Sigmoid colon (tissue), 7 donors: ENCODE measurements at places on chromosomes 1 and 21. TPM values are rescaled to one million over a fixed set of nuclear protein-coding genes. Genes with fewer than 3 reads are reported as not detected.

The TMEM269 gene
- total RNA-seq = not detected

- DNase-seq = no peak
Measured at GRCh38 chr1:29875557-29876028, 639.3 kb downstream of the PTPRU start.

- DNase-seq = no peak
Measured at GRCh38 chr21:29657240-29657989, 282.4 kb downstream of the GRIK1 start.

- DNase-seq = no peak
Measured at GRCh38 chr1:18400347-18401102, 80.2 kb upstream of the KLHDC7A start.

DNA sequence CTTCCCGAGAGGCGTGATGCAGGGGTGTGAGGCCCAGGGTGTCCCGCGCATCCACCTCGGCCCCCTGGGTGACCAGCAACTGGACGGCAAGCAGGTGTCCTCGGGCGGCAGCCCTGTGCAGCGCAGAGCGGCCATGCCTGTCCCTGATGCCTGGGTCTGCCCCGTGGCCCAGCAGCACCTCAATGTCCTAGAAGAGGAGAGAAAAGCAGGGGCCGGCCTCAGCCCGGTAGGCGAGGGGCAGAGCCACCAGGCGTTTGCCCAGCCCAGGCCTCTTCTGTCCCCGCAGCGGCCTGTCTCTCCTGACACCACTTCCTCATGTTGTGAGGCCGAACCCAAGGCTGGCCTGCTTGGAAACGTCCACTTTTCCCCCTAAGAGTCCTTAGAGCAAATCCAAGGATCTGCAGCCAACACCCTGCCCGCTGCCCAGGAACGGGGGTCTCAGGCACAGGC is 1.7 kb downstream of the ANKRD65 start:
- no peak for DNase-seq

DNA sequence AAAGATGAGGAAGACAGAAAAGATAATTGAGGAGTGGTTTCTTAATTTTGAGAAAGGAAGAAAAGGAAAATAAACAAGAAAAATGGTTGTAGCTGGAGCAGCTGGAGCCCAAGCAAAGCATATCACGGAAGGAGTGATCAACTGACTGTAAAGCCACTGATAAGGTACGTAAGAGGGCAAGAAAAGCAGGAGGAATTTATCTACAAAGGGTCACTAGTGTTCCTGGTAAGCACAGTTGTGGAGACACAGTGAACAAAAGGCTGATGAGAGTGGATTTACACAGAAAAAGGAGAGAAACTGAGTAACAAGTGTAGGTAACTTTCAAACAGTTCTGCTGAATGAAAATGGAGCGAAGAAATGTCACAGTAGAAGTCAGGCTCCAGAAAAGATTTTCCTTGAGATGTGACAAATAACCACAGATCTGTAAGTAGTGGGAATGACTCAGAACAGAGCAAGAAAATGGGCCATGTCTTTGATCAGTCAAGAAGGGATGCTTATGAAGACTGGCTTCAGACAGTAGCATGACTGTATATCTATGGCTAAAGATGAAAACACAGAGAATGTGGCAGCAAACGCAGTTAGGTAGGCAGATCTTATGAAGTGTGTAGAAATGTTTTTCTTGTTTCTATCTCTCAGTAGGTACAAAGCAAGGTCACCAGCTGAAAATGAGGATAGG is 45.6 kb upstream of the RBM34 start:
- DNase-seq = no peak

GRCh38 chr1:243799908-243800307 is 50.1 kb downstream of the AKT3 start:
- no peak for DNase-seq

DNA sequence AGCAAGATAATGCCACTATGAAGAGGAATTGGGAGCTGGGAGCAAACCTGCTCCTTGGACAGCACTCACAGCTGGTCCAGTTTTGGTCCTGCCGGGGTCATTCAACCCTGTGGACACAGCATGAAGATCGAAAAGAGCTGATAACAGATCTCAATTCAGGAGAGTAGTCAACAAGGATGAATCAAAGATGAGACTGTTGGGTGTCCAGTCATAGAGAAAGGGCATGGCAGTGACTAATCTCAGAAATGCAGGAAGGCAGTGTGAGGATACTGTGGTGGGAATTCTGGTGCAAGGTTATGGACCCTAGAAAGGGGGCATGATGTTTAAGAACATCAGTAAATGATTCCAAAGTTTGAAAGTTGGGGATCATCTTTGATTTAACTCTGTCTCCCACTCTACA is 261.4 kb upstream of the ZP4 start:
- no peak for DNase-seq

DNA sequence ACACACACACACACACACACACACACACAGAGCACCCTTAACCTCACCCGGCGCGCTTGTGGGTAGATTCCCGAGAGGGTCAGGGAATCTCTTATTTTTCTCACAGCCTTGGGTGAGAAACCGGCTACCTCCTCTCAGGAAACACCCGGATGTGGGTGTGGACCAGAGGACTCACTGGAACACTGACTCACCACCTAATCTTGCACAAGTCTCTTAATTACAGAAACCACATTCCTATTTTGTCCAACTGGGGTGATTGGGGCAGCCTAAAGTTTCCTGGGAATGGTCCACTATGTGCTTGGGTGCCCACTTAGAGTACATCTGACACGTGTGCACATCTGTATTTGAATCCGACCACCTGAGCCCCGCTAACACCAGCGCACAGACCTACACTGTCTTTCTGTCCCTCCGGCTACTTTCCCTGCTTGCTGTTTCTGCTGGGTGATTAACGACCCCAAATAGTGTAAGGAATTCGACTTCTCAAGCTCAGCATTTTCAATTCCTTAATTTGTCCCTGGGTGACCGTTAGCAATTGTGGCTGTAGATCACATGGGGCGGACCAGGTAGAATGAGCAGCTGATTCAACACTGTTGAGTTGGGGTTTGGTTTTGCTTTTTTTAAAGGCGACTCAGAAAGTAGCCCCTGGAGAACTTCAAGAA is 14.0 kb upstream of the TBX15 start:
- DNase-seq = no peak

The ESRRG gene
- 0.68 TPM for total RNA-seq

DNA sequence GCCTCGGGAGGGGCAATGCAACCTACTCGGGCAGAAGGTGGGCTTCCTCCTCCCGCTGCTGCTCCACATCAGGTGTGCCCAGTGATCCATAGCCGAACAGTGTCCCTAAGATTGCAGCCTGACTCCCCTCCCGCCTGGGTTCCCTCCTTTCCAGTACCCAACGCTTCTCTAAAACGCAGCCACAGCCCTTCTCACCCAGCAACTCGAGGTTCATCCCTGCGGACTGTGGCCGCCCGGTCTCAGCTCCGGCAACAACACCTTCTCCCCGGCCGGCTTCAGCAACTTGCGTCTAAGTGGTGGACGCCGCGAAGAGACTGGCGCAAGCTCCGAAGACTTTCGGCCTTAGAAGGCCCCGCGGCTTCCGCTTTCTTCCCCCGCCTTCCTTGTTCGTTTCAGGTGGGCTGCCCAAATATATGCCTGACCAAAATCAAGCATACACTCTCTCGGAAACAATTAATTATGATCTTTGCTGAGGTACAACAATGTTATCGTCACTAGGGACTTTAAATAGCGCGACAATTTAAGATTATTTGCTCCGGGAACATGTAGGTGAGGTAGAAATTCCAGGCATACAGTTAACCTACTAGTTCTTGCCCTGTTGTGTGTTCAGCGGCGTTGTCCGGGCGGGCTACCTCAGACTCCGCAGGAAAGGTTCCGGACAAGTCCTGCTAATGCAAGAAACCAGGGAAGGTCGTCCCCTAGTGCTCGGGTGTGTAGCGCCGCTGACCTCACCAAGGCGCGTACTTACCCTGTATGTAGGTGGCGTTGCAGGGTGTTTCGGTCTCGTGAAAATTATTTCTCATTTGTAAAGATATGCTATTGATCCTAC is at the start of gene RBBP5:
TSS of gene RBBP5 (minus strand) at position 319 of the 829 bp plus-strand sequence. CDS start at position 214, 105 bp downstream.
- DNase-seq = peak; percentile 97

GRCh38 chr1:9097947-9098705 is 28.7 kb upstream of the SLC2A5 start:
- DNase-seq = no peak

The CYP2J2 gene
- 0.71 TPM for total RNA-seq

The RPAP2 gene
- 12.5 TPM for total RNA-seq

The SPRR1B gene
- not detected for total RNA-seq

GRCh38 chr1:99887890-99888289 is 37.7 kb downstream of the AGL start:
- no peak for DNase-seq

- no peak for DNase-seq
Measured at GRCh38 chr1:89356658-89357400, 7.0 kb upstream of the GBP6 start.

- no peak for DNase-seq
Measured at GRCh38 chr1:179164494-179164893, 65.0 kb downstream of the ABL2 start.

DNA sequence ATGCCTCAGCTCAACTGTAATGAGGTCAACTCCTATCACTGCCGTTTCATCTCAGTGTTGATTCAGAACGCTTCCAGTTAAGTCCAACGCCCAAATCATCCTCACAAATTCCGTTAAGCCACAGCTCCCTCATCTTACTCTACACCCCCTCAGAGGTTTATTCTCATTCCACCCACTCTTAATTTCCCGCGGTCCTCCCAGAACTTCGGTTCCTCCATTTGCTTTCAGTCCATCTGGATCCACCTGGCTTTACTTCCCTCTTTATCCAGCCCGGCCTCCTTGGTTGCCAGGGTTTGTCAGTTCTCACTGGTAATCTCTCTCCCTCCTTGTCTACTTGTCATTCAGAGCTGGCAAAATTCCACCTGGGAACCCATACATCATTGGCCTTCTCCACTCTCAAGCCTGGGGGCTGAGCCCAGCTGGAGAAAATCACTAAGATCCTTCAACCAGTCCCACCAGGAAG is 51.3 kb upstream of the RUNX1 start:
- DNase-seq = no peak

DNA sequence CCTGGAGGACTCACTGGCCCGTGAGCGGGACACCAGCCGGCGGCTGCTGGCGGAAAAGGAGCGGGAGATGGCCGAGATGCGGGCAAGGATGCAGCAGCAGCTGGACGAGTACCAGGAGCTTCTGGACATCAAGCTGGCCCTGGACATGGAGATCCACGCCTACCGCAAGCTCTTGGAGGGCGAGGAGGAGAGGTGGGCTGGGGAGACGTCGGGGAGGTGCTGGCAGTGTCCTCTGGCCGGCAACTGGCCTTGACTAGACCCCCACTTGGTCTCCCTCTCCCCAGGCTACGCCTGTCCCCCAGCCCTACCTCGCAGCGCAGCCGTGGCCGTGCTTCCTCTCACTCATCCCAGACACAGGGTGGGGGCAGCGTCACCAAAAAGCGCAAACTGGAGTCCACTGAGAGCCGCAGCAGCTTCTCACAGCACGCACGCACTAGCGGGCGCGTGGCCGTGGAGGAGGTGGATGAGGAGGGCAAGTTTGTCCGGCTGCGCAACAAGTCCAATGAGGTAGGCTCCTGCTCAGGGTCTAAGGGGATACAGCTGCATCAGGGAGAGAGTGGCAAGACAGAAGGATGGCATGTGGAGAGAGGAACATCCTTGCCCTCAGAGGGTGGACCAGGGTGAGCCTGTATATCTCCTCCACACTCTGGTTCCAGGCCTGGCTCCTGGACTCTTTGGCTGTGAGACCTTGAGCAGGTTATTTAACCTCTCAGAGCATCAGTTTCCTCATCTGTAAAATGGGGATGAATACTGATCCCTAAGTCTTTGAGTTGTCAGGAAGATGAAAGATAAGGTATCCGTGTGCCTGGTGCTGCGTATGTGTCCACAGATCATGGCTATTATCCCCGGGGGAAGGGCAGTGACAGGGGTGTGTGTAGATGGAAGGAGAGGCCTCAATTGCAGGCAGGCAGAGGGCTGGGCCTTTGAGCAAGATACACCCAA is 17.2 kb upstream of the SEMA4A start:
- DNase-seq = no peak

DNA sequence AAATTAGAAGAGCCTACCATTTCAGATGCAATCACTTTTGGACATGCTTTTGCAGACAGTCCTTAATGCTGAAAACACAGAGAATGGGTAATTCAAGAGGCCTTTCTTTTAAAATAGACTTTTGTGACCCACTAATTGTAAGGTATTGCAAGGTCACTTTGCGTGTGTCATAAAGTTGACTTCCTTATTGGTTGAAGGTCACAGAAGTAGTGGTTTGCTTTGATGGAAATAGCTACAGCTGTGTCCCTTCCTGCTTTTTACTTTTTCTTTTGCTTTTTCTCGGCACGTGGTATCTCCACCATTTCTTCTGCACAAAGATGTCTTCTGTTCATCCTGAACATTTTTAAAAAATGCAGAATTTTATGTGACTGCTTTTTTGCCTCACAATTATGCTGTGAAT is 146.8 kb downstream of the DYRK1A start:
- DNase-seq = no peak

DNA sequence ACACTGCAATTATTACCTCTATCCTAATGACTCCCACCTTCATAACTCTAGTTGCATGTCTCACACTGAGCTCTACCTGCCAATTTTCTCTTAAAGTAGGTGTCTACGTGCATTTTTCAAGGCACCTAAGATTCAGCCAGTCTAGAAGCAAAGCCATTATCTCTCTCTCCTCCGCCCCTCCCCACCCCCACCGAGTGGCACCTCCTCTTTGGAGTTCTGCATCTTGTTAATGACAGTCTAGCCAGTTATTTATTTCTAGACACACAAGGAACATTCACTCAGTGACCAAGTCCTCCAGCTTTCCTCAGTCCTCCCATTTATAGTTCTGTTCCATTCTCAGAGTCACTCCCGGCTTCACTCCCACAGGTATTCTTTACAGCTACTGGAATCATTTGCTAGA is 47.6 kb downstream of the ASTN1 start:
- DNase-seq = no peak

The OR6K2 gene
- total RNA-seq = not detected

- DNase-seq = peak; percentile 92
Measured at GRCh38 chr1:184664042-184664660, 90.5 kb downstream of the EDEM3 start.

DNA sequence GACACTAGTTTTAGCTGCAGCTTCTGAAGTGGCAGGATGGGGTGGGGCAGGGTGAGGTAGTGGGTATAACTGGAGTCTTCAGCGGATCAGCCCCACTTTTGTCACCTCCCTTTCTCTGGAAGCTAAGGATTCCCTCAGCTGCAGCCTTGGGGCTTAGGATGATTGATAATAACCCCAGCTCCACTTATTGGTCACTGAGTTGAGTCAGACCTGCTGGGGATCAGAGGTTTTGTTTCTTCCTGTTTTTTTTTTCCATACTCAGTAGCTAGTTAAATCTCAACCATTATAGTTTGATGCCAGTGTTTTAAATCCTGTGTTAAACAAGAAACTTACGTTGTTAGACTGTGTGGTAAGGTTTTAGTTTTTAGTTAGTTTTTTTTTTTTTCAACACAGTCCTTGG is 57.2 kb downstream of the LAMC1 start:
- no peak for DNase-seq
